A673 (cell line): ENCODE measurements at places on chromosomes 1 and 21.

DNA sequence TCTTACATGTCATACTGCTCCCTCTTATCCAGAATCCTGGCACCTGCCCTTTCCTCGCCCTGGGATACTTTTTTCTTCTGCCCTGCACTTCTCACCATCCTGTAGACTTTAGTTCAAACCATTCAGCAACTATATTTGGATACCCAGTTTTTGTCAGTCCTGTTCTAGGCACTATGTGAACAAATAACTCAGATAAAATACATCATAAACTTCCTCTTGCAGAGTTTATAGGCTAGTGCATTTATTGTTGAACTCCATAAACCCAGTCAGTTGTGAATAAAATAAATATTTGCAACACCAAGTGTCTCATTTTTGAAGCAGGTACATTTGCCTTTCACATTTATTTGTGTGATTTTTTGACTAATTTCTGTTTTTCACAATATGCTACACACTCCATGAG lies 4.3 kb downstream of the LYPLAL1 start:
- no peak for DNase-seq

GRCh38 chr1:178784131-178784536 lies 59.1 kb downstream of the RALGPS2 start:
- no peak for DNase-seq

DNA sequence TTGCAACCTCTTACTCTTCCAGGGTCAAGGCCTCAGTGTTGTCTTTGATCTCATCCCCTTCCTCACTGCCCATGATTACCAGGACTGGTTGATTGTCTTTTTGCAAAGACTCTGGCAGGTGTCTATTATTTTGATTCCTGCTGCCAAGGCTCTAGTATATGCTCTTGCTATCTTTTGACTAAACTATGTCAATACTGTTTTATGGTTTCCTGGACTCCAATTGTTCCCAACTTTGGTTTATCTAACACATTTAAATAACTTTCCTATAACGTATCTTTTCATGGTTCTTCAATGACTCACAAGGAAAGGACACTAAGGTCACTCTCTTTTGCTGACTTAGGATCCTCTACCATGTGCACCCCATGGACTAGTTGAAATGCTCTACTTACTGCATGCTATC lies 141.5 kb downstream of the PTPRC start:
- no peak for DNase-seq

- no peak for DNase-seq
Observed at GRCh38 chr1:177937931-177938330, 31.9 kb downstream of the SEC16B start.
